ENCODE measurements at places on chromosomes 6 and 20. TPM values are rescaled to one million over a fixed set of nuclear protein-coding genes. Genes with fewer than 3 reads are reported as not detected.

JAG1 gene
- 6.2 TPM for total RNA-seq

FLRT3 gene
- 4.1 TPM for total RNA-seq

ZSWIM3 gene
- 4.6 TPM for total RNA-seq

KLC4 gene
- total RNA-seq = 10.6 TPM

CNR1 gene
- not detected for total RNA-seq

ATP6V1G2 gene
- 3.3 TPM for total RNA-seq

RNF5 gene
- total RNA-seq = 43.5 TPM

- peak; percentile 96 for DNase-seq
Measured at GRCh38 chr20:10603971-10604864, 69.6 kb downstream of the JAG1 start.

DNA sequence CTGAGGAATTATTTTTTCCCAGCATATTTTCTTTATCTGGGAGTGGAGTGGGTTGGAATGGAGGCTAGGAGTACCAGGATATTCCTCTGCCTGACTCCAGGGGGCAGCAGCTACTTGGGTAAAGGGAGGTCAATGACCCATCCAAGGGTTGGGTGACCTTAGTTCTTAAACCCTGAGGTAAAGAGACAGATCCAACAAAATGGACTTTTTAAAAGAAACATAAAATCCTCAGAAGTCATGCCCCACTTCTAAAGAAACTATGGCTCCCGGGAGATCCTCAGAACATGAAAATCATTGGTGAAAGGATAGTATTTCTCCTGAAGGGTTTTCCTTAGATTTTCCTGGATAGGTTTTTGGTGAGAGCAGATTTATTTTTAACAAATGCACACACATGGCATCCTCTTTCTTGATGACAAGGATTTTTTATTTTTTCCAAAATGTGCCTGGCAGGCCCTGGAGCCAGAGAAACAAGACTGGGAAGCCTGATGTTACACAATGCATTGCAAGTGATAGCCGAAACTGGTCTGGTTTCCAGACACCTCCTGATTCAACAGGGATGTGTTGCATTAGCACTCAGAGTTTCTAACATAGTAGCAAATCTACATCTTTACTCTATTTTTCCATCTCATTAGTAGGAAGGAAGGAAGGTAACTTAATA, 240.9 kb upstream of the BTBD3 start:
- DNase-seq = peak; percentile 42

DNA sequence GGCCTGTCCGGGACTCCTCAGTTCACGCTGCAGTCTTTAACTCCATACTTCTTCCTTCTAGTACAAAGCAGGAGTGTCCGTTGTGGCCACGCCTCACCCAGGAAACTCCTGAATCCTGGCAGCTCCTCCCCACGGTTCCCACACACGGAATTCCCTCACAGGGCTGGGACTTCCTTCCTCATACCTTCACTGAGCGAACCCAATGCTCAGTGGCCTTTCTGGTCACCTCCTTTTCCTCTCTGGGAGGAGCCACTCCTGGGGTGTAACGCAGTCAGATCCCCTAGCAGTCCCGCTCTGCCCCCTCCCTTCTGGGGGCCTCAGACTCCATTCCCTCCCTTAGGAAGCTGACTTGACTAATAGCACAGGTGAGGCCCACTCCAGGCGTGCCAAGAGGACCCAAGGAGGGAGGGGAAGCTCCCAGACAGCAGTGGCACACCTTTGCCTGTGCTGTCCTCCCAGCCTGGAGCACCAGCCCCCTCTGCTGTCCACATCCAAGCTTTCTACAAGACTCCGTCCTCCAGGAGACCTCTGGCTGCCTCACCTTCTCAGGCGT, at the start of gene SLC52A3:
Gene SLC52A3, minus strand, starts transcription at position 75 of the 553 bp plus-strand sequence. CDS start 2,726 bp downstream, outside the sequence.
- DNase-seq = no peak

GRCh38 chr6:117227245-117227962, 38.0 kb upstream of the VGLL2 start:
- DNase-seq = no peak

GRCh38 chr20:16271450-16271849, 301.8 kb downstream of the KIF16B start:
- no peak for DNase-seq

GRCh38 chr6:252775-253535, 39.3 kb upstream of the DUSP22 start:
- DNase-seq = no peak

DNA sequence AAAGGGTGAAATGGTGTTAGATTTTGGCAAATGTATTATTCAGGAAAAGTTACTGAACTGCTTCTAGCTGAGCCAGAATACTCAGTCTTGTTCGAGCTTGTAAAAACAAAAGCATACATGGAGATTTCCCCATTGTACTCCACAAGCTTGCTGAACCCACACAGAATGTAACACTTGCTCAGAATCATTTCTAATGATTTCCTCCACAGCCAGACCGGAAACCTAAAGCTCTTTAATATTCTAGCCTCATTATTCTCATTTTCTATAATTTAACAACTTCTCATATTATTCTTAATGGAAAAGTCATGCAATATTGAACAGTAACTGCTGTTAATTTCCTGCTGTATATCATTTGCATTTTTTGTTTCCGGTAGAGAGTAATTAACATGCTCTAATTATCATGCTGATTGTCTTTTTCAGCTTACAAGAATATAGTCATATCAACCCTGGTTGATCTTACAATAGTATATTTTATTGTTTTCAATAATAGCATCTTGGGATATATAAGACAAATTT, 1387.5 kb upstream of the EYS start:
- DNase-seq = no peak

- DNase-seq = no peak
Measured at GRCh38 chr6:111517965-111518364, 34.9 kb upstream of the REV3L start.

DNA sequence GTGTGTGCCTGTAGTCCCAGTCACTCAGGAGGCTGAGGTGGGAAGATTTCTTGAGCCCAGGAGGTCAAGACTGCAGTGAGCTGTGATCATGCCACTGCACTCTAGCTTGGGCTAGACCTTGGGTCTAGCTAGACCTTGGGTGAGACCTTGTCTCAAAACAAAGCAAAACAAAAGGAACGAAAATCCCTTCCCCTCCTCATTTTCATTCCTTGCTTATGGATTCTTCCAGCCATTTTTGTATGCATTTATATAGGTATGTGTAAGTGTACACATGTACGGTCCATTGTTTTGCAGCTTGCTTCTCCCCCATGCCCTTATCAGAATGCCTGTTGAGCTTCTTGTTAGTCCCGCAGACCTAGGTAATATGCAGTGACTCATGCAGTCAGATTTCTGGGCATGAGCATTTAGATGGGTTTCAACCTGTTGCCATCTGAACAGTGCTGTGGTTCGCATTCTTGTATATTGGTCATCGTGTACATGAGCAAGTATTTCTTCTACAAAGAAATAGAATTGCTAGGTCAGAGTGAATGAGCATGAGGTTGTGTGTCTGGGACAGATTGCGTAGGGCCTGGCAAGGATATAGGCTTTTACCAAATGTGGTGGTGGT, 73.2 kb downstream of the ATRN start:
- peak; percentile 17 for DNase-seq
